ENCODE measurements at places on chromosomes 6 and 20.
A peak's percentile ranks its signal among the peaks of the same experiment; 100 is the strongest.

DNA sequence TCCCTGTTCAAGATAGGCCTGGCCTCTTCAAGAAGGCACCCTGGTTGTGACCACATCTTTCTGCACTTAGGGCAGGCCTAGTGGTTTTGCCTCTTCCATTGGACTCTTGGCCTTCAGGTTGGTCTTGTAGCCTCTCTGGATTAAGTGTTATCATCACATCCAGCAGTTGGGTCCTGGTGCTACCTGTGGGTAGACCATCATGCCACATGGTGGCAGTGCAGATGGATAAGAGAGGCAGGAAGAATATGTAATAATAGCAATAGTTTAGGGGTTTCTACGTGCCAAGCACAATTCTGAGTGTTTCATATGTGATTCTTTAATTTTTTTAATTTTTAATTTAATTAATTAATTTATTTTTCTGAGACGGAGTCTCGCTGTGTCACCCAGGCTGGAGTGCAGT lies 28.5 kb upstream of the SNRPB2 start:
- no peak for DNase-seq

- no peak for DNase-seq
These were observed 98.4 kb downstream of the FOXC1 start for GRCh38 chr6:1708122-1708521.

DNA sequence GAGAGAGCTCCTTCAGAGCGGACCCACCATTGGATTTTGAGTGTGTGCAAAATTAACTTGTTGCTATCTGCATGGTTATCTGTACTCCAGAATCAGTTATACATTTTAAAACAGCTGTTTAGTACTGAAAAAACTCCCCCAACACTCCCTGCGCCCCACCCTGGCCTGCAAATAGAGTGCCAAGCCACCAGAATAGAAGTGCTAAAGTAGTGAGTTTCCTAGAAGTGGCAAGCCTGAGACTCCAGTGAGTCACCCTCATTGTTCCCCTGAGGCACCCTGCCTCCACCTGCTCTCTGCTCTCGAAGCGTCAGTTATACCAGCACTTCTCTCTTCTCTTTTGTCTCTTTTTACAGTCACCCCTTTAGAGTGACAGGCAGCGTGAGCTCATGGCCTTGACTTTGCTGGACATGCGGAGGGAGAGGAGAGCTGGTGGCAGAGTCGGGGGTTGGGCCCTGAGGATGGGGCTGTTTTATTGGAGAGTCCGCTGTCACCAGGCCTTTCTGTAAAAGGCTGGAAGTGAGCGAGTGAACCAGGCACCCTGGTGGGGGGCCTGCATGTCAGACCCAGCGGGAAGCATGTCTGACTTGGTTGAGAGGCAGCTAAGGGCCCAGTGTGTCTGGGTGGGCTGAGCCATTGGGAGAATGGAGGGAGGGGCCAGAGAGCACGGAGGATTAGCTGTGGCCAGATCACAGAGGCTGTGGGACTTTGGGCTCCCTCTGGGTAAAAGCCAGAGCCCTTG lies 10.4 kb downstream of the IGF2R start:
- DNase-seq = no peak

DNA sequence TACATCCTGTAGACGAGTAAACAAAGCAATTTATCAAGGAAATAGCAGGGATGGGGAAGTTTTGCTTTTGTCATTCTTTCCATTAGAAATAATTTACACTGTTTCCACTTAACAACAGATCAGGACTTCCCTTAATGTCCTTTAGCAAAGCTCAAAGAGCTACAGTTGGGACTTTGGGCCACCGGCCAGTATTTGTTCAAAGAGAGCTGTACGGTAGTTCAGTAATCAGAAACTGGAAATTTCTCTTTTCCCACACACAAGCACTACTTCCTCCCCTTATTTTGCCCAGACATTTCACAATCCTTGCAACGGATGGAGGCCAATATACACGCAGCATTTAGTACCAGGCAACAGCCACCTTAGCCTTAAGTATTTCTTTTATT lies 12.1 kb upstream of the HINT3 start:
- no peak for DNase-seq

DNA sequence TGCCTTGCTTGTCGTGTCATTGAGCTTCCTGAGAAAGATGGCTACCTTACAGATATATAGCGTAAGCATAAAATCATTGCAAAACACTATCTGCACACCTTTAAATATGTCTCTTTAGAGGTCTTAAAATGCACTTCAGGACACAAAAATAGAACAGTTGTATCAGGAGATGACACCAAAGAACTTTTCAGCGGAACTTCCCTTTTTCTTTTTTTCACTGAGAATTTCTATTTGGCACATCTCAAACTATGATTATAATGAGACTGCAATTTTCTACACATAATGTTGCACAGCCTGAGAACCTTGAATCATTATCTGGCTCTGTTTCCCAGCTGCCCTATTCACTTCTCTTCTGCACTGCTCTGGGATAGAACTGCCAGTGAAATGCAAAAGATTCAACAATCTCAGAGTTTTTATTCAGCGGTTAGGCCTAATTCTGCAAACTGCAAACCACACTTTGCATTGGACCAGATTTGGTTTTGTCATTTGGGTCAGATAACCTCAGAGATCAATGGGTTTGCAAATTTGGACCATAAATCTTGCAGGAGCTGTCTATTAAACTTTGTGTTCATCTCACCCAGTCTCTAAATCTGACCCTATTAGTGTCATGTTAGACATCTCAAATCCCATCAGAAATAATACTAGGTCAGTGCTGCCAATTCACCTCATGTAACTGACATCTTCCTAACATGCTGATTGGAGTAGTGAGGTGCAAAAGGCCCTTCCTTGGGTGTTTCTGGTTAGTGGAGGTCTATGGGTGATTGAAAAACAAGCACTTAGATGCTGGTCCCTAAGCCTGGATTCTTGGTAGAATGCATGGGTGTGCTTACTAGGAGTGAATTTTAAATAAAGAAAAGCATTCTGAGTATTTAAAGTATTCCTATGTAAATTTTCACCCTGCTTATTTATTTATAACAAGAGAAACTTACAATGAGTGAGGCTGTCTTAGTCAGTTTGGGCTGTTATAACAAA lies 382.7 kb downstream of the UTRN start:
- DNase-seq = no peak

GRCh38 chr6:129073691-129074395 lies 190.9 kb downstream of the LAMA2 start:
- no peak for DNase-seq

DNA sequence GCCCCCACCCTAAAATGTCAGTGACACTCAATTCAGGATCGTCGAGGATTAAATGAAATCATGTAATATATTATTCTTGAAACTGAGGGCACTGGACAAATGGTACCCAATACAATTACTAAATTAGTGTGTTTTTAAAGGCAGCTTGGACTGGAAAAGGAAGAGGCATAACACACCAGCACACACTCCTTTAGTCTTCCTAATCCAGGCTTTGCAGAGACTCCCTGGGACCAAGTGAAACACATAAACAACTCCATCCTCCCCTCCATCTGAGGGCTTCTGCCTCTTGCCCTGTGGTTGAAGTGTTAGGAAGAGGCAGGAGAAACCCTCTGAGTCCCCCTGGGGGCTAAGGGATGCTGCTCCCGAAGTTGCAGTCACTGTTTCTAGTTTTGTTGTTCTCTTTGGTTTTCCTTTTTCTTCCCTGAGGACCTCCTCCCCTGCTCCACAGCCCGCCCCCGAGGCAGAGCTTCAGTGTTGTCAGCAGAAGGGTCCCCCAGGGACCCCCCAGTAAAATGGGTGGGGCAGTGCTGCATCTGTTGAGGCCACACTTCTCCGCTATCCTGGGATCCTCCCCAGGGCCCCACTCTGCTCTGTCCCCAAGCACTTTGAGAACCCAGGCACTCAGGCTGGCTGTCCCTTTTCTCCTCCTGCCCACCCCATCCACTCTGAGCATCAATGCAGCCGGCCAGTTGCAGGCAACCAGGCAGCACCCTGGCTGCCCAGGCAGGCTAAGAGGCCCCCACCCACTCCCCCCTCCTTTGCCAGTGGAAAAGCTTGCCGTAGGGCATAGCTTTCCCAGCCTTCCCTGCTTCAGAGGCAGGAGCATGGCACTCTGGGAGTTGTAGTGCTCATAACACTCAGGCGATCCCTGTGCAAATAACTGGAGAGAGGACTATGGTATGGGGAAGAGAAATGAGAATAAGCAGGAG lies 5.9 kb downstream of the TMEM63B start:
- no peak for DNase-seq

- peak; percentile 29 for DNase-seq
These were observed 65.1 kb downstream of the PLG start for GRCh38 chr6:160766989-160767646.

DNA sequence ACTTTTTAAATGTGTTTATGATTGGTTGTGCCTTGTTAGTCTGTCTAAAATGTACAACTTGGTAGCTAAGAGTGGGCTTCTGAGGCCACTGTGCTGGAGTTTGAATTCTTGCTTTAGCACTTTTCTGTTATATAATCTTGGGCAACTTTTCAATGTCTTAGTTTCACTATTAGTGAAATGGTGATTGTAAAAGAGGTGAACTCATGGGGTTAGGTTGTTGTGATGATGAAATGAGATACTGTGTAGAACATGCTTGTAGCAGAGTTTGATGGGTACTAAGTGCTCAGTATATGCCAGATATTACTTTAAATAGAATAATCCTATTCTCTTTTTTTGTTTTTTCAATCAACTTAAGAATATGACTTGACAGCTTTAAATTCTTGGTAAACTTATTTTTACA lies 624.7 kb downstream of the CD109 start:
- no peak for DNase-seq

All from stimulated activated CD8-positive, alpha-beta memory T cell treated with anti-CD3 and anti-CD28 coated beads, Interleukin-15, amount 100 ng/mL, for 24 hours (primary cell).